ENCODE measurements at places on chromosomes 6 and 20.

DNA sequence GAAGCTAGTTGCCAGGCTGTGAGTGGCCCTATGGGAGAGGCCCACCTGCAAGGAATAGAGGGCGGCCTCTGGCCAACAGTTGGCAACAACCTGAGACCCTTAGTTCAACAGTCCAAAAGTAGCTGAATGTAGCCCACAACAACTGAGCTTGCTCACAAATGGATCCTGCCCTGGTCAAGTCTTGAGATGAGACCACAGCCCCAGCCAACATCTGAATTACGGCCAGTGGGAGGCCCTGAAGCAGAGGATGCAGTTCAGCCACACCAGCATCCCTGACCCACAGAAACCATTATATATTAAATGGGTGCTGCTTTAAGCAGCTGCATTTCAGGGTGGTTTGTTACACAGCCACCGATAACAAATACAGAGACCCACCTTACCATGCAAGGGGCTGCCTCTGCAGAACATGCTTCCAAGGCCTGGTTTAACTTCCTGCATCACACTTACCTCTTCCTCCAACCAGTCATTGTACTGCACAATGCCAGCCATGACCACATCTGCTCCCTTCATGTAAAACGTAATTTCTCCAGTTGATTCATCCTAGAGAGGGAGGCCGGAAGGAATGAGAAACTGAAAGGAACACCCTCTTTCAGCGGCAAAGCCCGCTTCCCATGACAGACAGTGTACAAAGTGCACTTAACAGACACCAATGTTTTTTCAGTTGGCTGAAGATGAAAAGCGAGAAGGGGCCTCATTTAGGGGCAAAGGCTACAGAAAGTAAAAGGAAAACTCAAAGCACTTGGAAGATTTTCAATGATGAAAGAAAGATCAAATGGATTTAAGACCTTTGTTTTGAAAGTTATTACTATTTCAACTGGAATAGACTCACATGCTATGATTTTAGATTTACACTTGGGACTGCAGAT is 86.2 kb upstream of the NFATC2 start:
- DNase-seq = no peak

GRCh38 chr6:6878887-6879585 is 228.7 kb upstream of the RREB1 start:
- no peak for DNase-seq

DNA sequence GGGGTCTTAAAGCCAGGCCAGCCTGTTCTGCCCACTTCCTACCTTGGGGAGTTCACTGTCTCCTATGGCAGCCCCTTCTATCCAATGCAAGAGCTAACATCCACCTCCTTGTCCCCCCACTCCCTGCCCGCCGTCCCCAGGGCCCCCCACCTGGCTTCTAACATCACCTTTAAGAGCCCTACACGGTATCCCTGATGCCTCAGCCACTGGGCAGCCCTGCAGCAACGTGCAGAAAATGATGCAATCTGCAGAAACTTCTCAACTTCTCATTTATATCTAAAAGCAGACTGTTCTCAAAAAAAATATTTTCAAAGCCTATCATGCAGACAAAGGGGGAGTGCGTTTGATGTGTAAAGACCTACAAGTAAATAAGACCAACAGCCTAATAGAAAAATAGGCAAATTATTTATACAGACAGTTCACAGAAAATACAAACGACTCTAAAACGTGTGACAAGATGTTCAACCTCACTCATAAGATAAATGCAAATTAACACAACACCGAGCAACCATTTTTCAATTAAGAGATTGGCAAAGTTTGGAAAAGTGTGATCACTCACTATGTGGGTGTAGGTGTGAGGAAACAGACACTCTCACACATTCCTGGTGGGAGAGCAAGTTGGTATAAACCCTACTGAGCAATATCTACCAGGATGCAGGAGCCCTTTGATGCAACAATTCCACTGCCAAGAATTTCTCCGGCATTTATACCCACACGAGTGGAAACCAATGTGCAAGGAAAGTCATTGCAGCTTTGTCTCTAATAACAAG is 15.1 kb upstream of the HCK start:
- no peak for DNase-seq

DNA sequence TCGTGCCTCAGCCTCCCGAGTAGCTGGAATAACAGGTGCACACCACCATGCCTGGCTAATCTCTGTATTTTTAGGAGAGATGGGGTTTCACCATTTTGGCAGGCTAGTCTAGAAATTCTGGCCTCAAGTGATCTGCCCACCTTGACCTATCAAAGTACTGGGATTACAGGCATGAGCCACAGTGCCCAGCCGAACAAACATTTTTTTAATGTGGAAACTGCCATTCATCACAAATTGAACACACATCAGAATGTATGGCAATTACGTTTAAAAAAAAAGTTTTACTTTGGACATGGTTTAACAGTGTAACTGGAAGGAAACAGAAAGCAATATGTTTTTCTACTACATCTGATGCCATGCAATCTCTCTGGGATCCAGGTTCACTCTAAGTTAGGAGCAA is 38.3 kb upstream of the LOC128125822 start:
- no peak for DNase-seq

GRCh38 chr20:3092611-3093379 is 8.3 kb upstream of the AVP start:
- DNase-seq = no peak

- peak; percentile 42 for DNase-seq
Observed at GRCh38 chr20:1651268-1652058, 6.1 kb downstream of the SIRPG start.

DNA sequence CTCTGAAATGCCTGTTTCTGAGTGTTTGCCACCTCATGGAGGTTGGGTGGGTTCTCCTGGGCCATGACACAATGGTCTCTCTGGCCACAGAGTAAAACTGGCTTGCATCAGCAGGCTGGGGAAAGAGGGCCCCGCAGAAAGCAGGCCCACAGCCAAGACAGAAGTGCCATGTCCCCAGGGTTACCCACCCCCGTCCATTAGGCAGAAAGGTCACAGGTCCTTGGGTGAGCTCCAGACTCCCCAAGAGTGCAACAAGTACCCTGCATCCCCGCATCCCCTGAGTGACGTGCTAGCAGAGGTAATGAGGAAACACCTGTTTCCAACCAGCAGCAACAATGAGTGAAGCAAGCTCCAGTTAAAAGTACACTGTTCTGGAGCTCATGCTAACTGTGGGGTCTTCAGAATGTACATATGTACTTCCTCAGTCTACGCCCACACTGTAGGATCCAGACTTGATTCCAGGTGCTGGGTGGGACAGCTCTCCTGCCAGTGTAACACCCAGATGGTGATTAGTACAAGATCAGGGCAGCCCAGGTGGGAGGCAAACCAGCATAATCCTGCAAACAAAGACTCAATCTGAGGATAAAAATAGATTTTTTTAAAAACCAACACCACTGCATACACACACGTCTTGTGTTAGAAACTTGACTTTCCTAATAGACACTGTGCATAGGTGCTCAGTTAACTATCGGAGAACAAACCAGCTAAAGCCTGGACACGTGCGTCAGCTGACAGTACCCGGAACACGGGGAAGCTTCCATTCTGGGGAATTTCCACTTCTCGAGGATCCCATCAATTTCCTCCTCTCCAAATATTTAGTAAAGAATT is 31.5 kb downstream of the RRBP1 start:
- no peak for DNase-seq

DNA sequence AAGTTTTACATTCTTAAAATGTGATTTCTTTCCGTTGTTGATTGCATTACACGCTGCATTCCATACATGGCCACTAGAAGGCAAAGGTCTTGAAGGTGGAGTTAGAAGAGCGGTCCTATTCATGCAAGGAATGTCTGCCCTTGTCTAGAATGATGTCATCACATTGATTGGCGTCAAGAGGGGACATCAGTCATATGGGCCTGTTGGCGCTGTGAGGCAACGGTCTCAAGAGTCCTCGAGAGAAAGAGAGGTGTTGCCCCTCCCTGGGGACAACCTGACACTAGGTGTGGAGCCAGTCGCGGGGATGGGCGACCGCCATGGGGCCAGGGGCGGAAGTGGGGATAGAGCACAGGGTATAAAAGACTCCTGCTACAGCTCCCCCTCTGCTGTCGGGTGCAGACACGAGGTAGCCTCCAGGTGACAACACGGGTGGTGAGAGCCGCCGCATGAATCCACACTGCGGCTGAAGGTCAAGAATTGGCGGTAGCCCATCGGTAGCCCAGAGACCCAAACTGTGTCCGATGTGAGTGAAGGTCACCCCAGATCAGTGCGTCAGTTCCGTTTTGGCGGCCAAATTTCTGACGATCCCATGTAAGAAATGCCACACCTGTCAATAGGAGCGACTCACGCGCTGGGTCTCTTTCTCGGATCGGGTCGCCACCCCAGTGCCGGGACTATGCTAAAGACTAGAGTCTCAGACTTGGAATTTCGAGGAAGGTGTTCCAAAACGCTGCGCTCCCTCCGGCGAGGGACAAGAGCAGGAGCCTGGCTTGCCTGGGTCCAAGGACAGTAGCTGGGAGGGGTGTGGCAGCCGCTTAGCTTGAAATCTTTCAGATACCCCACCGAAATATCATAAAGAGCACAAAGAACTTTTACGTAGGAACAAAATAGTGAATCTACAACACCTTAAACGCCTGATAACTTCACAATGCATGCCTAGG is 93.2 kb upstream of the ZNF184 start:
- DNase-seq = no peak

DNA sequence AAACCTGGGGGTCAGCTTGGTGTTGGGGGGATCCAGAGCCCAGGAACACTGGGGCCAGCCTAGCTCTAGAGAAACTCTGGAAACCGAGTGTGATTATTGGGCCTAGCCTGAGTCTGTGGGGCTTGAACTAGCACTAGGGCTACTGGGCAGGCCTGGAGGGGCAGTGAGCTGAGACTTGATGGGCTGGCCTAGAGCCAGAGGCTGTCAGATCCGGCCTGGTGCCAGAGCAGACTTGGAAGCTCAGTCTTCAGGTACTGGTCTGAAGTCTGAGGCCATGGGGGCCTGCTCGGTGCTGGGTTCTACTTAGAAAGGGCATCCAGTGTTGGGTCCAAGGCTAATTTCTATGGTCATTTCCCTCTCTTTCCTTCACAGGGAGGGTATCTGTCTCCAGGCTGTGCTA is 2.7 kb downstream of the DEFB112 start:
- no peak for DNase-seq

GRCh38 chr6:127976796-127977195 is 75.9 kb upstream of the THEMIS start:
- DNase-seq = no peak

GRCh38 chr20:47676219-47676721 is 109.0 kb downstream of the SULF2 start:
- no peak for DNase-seq

DNA sequence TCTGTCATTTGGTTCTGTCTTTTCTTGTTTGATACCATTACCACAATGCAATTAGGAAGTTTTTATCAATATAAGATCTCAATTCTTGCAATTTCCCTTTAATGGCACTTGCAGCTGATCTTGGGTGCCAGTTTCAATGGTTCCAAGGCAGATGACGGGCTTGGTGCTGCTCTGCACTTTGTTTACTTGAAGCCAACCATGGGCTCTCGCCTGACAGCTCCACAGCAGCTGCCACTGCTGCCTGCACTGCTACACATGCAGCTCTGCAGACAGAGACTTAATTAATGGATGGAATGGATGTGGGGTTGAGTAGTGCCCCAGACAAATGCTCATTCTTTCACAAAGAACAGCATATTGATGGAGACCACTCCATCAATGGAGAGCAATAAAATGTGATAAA is 1024.3 kb upstream of the EPHA7 start:
- DNase-seq = no peak

DNA sequence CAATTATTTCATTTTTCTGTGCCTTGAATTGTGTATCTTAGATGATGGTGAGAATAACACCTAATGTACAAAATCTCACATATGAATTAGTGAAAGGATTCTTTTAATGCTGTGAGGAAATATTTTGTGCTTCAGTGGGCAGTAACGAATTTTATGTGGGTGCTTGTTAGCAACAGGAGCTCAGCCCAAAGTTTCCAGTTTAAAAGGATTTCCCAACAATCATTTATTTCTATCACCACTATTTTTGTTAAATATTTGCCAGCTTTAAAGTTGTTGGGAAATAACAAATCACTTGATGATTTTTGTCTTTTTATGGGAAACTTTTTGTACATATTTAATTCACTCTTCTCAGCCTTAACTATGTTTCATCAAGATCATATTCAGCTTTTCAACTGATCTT is 111.8 kb downstream of the QKI start:
- DNase-seq = no peak

DNA sequence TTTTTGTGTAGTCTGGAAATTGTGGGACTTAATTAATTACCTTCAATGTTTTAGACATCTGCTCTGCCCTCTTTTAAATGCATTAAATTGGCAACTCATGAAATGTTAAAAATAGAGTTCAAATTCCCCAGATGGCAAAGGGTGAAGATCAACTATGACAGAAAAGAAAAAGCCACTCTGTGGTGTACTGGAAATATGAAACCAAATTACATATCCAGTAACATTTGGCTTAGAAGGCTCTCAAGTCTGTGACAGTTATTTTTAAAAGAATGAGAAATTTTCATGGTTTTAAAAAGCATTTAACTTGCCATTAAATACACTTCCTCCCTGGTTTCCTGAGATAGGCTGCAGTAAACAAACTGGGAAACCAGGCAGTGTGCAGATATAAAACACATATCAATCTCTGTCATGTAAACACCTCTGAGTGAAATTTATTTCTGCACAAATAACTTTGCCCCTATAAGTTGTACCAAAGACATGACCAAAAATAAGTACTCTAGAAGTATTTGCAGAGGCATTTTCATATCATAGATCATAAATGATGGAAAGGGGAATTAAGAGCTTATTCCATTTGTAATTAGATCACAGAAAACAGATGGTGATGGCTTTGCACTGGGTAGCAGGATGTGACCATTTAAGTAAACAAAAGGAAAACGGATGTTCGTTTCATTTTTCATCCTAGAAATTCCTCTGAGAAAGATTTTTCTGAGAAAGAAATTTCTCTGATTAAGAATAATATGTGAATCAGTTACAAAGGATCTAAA is 360.1 kb downstream of the SAMD5 start:
- peak; percentile 61 for DNase-seq

- no peak for DNase-seq
Observed at GRCh38 chr6:117947234-117947633, 40.2 kb downstream of the SLC35F1 start.

DNA sequence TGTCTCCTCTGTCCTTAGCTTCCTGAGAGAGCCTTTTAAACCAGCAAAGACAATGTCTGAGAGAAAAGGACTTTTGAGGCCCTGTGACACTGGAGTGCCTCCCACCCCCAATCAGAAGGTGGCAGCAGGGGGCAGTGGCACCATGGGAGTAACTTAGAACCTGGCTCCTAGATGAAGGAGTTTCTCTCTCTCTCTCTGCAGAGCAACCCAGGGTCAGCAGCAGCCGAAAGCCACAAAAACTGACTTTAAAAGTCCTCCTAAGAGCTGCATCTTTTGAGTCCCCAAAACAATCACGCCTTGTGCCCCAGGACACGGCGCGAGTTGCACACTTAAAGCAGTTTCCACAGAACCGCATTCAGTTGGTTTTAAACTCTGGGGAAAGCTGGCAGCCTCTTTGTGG is 5.3 kb upstream of the TCP11 start:
- DNase-seq = peak; percentile 30

All from NCI-H1105 treated with DMSO at 0.1 percent for 48 hours (cell line).